Activated CD4-positive, alpha-beta T cell treated with anti-CD3 and anti-CD28 coated beads for 24 hours (primary cell): ENCODE measurements at places on chromosomes 12 and 14.

DNA sequence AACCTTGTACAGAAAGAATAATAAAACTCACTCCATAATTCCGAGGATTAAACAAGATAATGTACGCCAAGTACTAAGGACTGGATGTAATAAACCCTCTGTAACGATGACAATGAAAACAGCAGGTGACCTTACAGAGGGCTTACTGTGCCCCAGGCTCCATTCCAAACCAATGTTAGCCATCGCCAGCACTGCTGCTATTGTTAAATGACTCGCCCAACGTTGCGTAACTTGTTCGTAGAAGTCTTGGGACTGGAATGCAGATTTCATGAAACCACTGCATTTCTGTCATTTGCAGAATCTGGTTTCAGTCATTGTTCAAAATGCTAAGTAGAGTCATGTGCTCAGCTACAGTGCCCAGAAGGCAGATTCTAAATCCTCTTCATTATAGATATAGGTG lies 728 bp upstream of the STON2 start:
- no peak for DNase-seq

- DNase-seq, result no peak
These were observed 55.9 kb downstream of the SOX5 start for GRCh38 chr12:23893611-23894010.

DNA sequence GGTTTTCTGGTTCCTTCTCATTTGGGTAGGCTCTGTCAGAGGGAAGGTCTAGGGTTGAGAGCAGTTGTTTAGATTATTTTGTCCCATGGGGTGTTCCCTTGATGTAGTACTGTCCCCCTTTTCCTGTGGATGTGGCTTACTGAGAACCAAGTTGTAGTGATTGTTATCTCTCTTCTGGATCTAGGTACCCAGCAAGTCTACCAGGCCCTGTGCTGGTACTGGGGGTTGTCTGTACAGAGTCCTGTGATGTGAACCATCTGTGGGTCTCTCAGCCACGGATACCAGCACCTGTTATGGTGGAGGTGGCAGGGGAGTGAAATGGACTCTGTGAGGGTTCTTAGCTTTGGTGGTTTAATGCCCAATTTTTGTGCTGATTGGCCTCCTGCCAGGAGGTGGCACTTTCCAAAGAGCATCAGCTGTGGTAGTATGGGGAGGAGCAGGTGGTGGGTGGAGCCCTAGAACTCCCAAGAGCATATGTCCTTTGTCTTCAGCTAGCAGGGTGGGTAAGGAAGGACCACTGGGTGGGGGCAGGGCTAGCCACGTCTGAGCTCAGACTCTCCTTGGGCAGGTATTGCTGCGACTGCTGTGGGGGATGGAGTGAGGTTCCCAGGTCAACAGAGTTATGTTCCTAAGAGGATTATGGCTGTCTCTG lies 179.3 kb upstream of the BTG1 start:
- DNase-seq, result no peak

GRCh38 chr14:96084796-96085195 lies 45.6 kb downstream of the C14orf132 start:
- no peak for DNase-seq

DNA sequence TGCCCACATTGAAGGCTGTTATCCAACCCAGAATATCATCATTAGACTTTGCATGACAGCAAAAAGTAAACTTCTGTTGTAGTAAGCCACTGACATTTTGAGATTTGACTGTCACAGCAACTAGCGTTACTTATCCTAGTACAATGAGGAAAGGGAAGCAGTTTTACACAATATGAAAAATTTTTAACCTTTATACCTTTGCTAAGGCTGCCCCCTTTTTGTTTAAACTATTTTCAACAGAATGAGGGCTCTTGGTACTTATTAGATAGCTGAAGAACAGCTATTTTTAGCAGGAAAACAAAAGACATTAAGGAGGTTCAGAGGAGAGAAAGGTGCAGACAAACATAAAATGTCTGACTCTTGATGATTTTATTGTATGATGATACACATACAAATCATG lies 23.4 kb upstream of the TMX1 start:
- no peak for DNase-seq

DNA sequence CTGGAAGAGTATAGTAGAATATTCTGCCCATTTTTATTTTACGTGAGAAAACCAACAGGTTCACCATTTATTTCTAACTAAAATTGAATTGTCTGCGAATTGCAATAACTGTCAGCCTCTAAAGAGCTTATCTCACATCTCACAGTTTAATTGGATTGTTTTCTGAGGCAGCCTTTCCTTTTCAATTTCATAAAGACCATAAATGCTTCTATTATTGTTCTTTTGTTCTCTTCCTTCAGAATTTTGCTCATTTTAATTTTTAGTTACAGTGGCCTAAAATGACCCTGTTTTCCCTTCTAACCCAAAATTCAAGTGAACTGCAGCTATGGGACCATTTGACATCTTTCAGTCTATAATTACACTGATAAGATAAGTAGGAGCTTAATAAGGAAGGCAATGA lies 147.6 kb downstream of the KLHL28 start:
- DNase-seq, result no peak

DNA sequence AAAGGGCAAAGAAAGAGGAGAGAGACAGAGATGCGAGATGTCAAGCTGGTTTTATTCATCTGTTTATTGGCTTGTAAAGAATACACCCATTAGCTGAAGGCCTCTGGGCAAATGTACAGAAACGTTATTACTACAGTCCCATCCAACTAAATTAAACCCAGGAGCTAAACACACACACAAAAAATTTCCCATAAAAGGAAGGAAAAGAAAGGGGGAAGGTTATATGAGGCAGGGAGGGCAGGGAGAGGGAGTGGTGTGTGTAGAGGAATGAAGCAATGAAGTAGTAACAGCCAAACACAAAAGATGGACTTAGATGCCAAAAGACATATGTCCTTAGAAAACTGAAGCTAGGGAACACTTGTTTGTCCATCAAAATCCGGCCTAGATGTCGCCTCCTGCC lies 3.1 kb upstream of the MFAP5 start:
- DNase-seq, result no peak

DNA sequence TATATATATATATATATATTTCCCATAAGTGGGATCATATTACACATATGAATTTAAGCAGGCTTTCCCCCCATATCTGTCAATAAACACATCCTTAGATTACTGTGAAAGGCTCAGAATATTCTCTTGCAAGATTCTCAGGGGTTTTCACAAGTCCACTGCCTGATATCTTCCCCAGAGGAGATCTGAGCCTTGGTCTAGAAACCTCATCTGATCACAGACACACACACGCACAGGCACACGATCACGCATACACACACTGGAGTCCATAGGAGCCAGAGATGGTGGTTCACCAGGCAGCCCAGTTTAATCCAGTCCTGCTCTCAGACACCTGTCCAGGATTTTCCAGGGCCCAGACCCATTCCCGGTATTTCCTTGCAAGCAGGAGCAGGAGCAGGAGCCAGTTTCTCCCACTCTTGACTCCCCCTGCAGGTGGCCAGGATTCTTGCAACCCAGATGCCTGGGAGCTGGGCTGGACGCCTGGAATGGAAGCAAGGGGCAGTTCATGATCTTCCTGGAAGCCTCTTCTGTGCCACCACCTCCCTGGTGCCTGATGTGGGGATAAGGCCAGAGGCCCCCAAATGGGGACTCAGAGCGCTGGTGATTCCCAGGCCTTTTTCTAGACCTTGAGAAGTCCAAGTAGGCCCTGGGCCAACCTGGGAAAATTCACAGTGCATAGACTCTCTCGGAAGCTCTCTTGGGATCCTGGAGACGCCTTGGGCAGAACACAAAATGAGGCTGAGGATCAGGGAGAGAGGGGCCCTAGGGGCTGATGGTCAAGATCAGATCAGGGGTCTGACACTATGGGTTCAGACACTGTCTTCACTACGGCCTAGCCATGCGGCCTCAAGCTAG lies 16.5 kb upstream of the KRT78 start:
- DNase-seq, result no peak

- no peak for DNase-seq
These were observed 9.5 kb downstream of the CATSPERB start for GRCh38 chr14:91722386-91722785.

- no peak for DNase-seq
These were observed 46.3 kb downstream of the PHETA1 start for GRCh38 chr12:111322336-111323250.
